ACHN (cell line): ENCODE measurements at places on chromosomes 7 and 10.

GRCh38 chr7:131124867-131125266, 202.8 kb upstream of the MKLN1 start:
- no peak for DNase-seq

DNA sequence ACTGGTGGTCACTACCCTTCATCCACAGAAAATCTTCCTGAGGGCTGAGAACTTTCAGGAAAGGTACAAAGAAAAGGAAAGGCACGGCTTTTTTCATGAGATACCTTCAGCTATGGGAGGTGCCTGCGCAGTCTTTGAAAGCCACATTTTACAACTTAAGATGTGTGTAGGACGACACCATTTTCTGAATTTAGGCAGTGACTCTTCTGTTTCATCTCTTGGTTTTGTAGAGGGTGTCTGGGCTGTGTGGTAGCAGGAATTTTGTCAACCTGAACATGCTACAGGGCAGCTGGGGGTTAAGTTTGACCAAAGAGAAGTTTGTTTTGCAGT, 138.1 kb downstream of the NRP1 start:
- no peak for DNase-seq

DNA sequence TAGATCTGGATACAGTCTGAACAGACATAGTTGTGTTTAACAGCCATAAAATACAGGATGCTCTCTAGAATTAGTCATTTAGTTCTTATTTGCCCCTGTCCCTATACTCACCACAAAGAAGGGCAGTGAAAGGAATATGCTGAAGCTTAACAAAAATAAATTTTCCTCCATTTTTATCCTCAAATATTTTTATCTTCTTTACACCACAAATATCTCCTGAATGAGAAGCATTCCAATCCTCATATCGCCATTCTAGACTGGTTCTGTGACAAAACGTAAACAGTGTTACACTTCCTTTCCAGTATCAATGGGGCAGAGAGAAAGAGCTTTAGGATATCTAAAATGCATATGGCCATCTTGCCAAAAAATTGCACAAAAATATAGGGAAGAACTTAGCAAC, 1.6 kb downstream of the OR9A2 start:
- DNase-seq: no peak

- DNase-seq: peak; percentile 55
Observed at GRCh38 chr10:71795248-71795647, 21.9 kb upstream of the VSIR start.

- peak; percentile 57 for DNase-seq
Observed at GRCh38 chr7:139033346-139034114, 2.3 kb downstream of the ZC3HAV1L start.

DNA sequence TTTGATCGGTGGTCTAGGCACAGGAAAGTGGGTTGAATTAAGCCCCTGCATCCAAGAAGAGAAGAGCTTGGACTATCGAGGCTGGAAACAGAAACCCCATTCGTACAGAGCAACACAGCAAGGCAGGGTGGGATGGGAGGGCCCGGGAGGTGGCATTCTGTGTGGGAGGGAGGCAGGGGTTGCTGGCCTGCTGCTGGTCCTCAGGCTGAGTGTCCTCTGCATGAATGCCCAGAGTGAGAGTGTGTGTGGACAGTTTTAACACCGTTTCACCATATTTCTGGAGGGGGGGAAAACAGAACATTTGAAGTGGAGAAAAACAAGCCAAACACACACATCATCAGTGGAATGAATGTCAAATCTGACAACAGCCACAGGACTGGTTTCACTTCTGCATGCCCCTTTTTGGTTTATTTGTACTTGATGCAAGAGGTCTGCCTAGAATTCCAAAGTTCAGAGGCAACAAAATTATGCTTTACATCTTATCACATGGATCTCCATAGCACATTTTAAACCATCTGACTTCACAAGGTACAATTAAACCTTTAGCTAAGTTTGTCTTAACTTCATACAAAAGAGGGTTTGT, 11.1 kb upstream of the ENO4 start:
- DNase-seq: no peak

DNA sequence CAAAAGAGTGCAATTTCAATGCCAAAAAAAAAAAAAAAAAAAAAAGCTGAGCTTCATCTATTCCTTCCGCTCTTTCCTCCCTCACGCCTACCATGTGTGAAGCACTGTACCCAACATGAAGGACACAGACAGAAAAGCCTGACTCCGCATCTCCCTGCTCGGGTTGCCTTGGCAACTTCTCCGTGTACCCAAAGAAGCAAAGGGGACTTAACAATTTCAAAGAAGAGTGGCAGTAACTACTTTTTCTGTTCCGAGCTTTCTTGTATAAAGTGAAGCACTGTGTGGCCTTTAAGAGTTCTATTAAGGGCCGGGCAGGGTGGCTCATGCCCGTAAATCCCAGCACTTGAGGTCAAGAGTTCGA, 177.7 kb downstream of the PRKCQ start:
- no peak for DNase-seq

GRCh38 chr7:18529239-18529638, 33.7 kb downstream of the HDAC9 start:
- DNase-seq: no peak

DNA sequence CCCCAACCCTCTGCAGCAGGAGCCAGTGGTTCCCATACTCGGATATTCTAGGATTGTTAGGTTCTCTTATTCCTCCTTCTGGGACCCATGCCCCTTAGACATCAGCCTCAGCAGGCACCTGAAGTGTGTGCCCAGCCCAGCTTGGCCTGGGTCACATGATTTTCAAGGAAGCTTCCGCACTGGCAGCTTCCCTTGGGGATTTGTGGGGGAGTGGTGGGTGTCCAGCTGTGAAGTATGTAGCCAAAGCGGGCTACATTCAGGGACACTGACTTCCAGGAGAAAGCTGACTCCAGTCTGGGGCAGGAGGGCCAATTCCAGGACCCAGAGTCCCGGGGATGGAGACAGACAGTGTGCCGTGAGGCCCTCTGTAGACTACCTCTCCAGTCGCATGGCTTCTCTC, 1.3 kb downstream of the LDB1 start:
- no peak for DNase-seq

GRCh38 chr7:2445898-2446555, 30.2 kb downstream of the GRIFIN start:
- no peak for DNase-seq

DNA sequence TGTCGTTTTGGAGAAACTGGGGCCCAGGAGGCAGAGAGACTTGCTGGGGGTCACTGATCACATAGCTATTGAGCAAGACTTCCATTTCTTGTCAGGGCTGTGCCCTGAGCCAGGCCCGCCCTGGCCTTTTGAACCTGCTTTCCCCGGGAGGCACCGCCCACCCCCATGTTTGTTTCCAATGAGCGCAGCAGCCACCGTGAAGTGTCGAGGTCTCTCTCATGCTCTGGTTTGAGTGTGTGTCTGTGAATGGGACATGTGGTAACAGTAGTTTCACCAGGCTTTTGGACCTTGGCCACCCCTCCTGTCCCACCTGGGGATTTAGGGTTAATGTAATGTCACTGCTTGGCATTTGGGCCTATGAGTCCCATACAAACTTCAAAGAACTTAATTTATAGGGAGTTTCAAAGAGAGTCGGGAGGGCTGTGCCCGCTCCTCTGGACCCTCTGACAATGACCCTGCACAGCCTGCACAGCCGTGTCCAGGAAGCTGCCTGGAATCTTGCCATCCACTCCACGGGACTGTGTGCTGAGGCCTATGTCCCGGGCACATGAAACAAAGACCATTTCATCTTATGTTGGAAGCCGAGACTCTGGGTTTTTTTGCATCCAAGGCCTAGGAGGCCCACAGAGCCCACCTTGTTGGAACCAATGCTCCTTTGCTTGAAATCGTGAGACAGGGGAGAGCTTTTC, 6.3 kb downstream of the PRF1 start:
- DNase-seq: no peak

GRCh38 chr10:7515439-7515838, 104.6 kb upstream of the SFMBT2 start:
- no peak for DNase-seq

GRCh38 chr10:6400821-6401465, 179.1 kb downstream of the PRKCQ start:
- peak; percentile 4 for DNase-seq

DNA sequence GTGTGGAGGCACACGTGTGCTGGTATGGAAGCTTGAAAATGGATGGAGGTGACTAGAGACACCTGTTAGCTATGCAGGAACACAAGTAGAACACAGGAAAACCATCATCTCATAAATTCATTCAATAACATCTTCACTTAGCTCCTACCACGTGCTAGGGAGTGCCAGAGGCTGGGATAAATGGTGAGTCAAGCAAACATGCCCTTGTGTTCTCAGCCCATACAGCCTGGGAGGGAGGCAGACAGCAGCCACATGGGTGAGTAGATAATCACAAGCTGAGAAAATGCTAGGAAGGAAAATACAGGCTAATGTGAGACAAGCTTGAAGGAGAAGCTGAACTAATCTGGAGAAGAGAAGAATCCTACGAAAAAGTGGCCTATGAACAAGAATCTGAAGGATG, 468.0 kb upstream of the ZMIZ1 start:
- DNase-seq: no peak

DNA sequence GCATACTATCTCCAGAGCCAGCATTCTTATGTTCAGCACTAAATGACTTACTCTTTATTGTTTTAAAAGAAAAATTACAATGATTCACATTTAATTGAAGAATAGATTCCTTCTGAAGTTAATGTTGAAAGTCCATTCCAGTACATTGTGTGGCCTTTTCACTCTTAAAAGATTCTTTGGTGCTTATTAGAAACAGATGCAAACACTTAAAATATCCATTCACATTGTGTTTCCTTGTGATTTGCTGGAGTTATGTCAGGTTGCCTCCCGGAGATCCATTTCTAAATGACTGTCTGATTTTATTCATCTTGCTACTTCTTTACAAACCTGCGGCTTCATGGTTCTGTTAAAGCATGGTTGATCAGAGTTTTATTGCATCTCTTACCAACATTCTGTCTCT, 152.8 kb downstream of the FOXP2 start:
- DNase-seq: no peak

GRCh38 chr7:79421751-79422150, 31.7 kb downstream of the MAGI2 start:
- DNase-seq: no peak

- no peak for DNase-seq
Observed at GRCh38 chr7:44159824-44160630, 18.9 kb upstream of the MYL7 start.

DNA sequence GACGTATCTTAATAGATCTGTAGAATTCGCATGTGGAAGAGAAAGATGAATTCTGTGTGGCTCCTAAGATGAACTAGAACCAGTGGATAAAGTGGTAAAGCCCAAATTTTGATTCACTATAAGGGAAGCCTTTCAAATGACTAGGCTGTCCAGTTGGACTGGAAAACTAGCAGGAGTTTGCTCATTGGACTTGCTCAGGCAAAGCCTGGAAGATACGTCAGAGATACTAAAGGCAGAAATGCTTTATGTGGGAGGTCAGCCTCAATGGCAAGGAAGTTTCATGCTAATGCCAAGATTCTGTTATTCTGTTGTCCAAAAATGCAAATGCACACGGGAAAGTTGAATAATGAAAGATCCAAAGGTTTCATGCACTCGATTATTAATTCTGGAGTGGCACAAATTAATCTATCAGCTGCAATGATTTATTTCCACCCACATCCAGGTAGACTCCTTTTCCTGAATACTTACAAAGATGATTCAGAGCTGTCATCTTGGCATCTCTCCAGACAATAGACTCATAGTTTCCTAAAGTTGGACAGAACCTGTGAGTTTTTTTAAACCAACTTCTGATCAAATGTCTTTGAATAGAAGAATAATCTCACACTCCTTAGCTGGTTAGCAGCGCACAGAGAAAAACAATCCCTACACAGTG, 20.5 kb upstream of the PPP1R3C start:
- peak; percentile 77 for DNase-seq

GRCh38 chr10:28788252-28788651, 110.9 kb downstream of the BAMBI start:
- DNase-seq: no peak

- DNase-seq: no peak
Observed at GRCh38 chr7:107967420-107967819, 35.5 kb downstream of the LAMB1 start.

GRCh38 chr10:125337510-125337909, 177.1 kb upstream of the CTBP2 start:
- no peak for DNase-seq

GRCh38 chr10:103555325-103555649, 61.8 kb downstream of the NEURL1 start:
- no peak for DNase-seq

- DNase-seq: no peak
Observed at GRCh38 chr10:110107887-110108286, 99.5 kb upstream of the MXI1 start.

DNA sequence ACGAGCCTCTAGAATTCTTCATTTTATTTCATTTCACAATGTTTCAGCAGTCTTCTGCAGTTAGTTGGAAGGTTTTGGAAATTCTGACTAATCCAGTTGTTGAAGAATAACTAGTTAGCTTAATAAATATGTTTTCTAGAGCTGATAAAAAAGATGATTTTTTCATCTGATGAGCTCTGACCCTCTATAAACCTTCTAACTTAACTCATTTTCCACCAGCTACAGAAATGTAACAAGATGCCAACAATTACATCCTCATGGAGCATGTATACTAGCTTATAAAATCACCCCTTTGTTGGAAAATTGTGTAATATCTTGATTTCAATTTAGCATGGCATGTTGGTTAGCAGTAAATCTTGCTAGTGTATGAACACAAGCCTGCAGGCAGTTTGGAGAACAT, 33.1 kb downstream of the KAT6B start:
- DNase-seq: no peak

GRCh38 chr7:95398155-95398940, 2.2 kb upstream of the PON3 start:
- no peak for DNase-seq

- no peak for DNase-seq
Observed at GRCh38 chr10:124619195-124619594, 125.0 kb downstream of the FAM53B start.

GRCh38 chr7:39164887-39165286, 187.2 kb downstream of the POU6F2 start:
- DNase-seq: no peak

- no peak for DNase-seq
Observed at GRCh38 chr10:51113007-51113406, 38.7 kb downstream of the PRKG1 start.

GRCh38 chr7:73852500-73852899, 8.5 kb upstream of the TMEM270 start:
- no peak for DNase-seq

- DNase-seq: no peak
Observed at GRCh38 chr10:7484456-7485243, 73.8 kb upstream of the SFMBT2 start.

DNA sequence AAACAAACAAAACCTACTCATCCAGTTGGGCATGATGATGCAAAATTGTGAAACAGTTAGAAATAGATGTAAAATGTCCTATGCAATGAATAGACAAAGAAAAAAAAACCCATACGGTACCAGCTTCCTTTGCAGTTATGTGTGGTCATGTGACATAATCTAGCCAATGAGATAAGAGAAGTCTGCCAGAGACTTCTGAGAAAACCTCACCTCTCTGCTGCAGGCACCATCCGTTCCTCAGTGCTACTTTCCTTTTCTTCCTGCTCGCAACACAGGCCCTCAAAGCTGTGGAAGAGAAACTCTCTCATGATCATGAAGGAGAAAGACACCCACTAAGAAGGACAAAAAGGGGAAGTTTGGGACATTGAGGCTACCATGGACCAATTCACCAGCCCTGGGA, 76.8 kb upstream of the CARD11 start:
- no peak for DNase-seq
